LoVo (cell line): ENCODE measurements at places on chromosomes 13 and 19.

DNA sequence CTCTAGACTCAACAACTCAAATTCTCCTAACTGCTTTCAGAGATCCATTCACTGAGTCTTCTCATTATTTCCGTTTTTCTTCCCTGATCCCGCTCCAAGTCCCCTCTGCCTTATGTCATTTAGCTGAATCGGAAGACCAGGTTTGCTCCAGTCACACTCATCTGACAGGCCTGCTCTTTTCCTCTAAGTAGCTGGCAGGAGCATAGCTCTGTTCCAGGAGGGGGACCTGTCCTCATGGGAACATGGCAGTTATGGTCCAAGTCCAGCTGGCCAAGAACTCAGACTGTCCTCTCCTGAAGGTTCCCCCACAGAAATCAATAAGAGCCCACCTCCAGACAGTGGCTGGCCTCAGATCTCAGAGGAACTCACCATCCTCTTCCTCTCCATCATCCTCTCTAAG, 130.9 kb upstream of the SERP2 start:
- no peak for DNase-seq

GRCh38 chr13:44758630-44759383, 182.7 kb upstream of the TSC22D1 start:
- DNase-seq, result peak; percentile 26

GRCh38 chr19:31408460-31409124, 59.4 kb upstream of the TSHZ3 start:
- DNase-seq, result no peak

DNA sequence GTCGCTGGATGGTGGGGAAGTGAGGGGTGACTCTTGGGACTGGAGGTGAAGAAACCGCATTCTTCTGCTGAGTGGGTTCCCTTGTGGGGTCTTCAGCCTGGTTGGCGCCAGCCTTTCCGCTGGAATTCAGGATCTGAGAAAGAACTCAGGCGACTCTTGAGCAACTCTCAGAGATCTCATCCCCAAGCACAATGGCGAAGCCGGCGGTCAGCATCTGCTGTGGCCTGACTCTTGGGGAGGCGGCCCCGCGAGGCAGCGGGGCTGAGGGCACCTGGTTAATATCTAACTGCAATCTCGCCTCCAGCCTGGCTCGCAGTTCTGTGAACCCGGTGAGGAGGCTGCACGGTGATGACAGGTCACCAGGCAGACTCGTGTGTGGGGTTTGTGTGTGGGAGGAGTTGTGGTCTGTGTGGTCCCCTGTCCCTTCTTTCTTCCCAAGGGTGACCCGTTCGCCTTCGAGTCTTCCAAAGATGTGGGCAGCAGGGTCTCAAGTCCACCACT, 883 bp downstream of the ZNF441 start:
- DNase-seq, result peak; percentile 40
